ENCODE measurements at places on chromosomes 3 and 15.
A peak's percentile ranks its signal among the peaks of the same experiment; 100 is the strongest.

DNA sequence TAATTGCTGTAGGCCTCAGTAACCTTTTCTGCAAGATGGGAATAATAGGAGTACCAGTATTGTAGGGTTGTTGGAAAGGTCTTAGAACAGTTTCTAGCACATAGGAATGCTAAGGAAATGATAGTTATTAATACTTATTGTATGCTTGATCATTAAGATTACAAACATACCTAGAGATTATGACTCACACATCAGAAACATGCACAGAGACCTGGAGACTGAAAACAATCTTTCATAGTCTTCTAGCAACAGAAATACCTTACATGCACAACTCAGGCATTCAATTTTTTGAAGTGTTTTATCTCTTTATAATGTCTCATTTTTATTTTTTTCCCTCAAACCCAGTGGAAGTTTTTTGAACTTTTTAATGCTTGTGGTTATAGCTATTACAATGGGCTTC, 104.4 kb upstream of the ZBTB20 start:
- no peak for DNase-seq

DNA sequence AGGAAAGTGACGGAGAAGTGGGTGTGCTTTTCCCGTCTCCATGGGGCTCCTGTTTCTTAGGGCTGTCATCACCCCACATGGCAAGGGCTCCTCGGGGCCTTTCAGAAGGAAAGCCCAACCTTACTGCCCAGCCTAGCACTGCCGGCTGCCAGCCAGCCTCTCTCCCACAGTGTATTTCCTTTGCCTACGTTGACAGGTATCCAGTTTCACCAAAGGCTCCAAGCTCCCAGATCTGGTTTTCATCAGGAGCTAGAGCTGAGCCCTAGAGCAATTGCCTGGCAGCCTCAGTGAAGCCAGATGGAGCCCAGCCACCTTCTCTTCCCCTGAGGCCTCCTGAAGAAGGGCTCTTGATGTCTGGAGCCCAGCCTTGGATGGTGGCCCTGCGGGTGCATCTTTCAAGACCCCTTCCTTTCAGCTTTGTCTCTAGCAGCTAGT, 20.2 kb downstream of the CRABP1 start:
- DNase-seq: no peak

- no peak for DNase-seq
Measured at GRCh38 chr3:124075753-124076152, 83.8 kb upstream of the ROPN1 start.

GRCh38 chr15:101488300-101489164, 975 bp downstream of the PCSK6 start:
- DNase-seq: no peak

DNA sequence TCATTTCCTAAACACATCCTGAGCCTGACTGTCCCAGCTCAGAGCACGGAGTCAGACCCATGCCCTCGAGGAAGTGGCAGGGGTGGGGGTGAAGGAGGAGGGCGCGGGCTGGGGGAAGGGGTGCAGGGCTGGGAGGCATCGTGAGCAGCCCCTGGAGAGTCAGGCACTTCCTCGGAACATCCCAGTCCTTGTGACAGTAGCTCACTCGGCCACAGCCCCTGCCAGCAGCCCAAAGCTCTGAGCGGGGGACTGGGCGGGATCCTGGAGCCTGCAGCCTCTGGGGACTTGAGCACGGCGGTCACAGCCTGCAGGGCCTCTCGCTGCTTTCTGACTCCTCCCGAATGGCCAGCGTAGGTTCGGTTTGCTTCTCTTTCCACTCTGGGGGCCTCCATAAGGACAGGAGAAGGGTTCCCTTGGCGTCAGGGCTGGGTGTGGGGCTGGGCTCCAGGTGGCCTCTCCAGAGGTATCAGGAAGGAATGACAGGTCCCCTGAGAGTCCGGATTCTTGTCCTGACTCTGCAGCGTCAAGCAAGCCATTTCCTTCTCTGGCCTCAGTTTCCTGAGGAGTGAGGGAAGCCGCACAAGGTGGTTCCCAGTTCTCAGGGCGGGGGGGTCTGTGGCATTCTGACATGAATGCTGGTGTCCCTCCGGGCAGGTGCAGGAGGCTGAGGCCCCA, 20.9 kb downstream of the PSTPIP1 start:
- DNase-seq: peak; percentile 16

DNA sequence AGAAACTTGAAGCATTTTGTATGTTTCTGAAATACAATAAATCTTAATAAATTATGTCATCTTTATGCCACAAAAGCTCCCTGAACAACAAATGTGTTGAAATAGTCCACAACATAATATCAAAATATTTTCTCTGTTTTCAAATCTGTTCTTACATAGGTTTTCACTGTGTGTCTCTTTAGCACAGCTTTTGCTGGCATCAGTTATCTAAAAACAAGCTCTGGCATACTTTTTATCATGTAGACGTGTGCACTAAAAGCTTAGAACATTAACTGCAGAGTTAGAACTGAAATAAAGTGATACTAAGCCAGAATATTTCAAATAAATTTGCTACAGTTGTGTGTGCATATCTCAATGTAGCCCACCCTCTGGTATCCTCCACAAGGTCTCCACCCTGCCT, 41.8 kb upstream of the ALCAM start:
- no peak for DNase-seq

DNA sequence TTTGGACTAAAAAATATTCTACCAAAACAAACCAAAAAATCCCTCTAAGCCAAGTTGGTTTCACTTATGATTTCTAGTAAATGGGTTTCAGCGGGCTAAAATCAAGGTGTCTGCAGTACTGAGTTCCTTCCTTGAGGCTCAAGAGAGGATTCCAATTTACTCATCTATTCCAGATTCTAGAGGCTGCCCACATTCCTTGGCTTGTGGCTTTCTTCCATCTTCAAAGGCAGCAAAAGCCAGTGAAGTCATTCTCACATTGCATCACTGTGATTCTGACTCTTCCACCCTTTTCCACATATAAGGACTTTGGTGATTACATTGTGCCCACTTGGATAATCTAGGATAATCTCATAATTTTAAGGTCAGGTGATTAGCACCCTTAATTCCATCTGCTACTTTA, 48.1 kb downstream of the DPPA2 start:
- no peak for DNase-seq

DNA sequence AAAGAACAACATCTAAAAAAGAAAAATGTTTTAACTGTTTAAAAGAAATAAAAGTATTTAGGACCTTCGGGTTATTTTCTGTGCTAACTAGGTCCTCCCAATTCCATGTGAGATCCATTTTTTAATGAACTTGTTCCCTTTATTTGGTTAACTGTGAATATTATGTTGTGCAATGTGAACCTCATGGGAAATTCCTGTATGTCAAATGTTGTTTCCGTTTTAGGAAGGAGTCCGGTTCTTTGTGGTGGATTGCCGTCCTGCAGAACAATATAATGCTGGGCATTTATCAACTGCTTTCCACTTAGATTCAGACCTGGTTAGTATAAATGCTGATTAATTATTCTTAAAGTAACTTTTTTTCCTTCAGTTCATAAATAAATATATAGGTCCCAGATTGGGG, 35.5 kb upstream of the NIT2 start:
- no peak for DNase-seq

DNA sequence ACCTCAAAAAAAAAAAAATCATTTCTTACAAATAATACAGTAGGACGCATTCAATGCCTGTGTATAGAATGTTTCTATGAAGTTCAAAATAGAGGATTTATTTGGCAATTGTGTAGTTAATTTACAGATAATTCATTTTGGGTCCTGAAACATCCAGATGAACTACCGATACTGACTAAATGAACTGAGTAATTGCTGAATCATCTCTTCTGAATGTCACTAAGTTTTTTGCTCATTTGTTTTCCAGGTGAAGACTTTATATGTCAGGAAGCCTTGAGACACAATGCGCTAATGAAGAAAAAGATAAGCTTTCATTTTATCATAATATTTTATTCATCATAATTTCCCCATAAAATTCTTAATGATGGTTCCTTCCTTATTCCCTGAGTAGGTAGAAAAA, 39.7 kb downstream of the PCOLCE2 start:
- no peak for DNase-seq

All from CD4-positive, alpha-beta T cell treated with Interleukin-15 for 1 hour (primary cell).